ENCODE measurements at places on chromosomes 2 and 18.

- peak; percentile 35 for DNase-seq
These were observed 93.5 kb upstream of the TACR1 start for GRCh38 chr2:75292826-75293225.

DNA sequence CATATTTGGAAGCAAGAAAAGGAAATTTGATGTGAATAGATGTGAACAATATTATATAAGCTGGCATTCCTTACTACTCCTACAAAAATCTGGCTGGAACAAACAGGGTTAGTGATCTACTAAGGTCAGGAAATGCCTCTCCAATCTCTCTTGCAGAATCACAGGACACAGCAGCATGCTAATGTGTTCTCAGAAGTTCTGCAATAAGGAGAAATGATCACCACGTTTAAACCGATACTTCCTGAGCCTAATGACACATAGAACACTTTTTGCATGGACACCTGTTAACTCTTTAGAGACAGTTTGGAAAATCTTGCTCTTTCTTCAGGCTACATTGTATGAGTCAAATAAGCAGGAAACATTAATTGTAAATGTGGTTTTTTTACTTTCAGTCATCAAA, 89.6 kb upstream of the MAP3K20 start:
- DNase-seq: no peak

DNA sequence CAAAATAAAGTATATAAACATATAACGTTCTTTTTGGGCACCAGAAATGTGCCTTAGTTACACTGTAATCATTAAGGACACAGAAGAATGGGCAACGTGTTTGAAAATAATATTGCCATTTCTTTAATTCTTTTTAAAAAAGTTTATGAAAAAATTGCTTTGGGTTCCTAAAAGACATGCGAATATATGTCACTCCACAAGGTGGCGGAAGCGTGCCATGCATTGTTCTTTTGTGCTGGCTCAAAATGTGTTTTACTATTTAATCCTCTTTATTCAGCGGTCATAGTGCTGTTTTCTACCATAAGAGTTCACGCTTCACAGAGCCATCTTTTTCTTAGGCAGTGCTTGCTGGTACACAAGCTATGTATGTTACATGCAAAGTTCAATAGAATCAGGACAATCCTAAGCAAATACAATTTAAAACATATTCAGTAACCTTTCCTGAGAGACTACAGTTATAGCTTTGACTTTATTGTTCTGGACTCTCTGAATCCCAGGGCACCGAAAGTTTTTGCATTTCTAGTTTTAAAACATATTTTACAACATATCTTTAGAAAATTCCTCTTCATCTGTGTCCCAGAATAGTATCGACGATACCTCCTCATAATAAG, 147.8 kb upstream of the ERBB4 start:
- DNase-seq: peak; percentile 47

- no peak for DNase-seq
These were observed 51.0 kb downstream of the ACOXL start for GRCh38 chr2:110783196-110783873.

DNA sequence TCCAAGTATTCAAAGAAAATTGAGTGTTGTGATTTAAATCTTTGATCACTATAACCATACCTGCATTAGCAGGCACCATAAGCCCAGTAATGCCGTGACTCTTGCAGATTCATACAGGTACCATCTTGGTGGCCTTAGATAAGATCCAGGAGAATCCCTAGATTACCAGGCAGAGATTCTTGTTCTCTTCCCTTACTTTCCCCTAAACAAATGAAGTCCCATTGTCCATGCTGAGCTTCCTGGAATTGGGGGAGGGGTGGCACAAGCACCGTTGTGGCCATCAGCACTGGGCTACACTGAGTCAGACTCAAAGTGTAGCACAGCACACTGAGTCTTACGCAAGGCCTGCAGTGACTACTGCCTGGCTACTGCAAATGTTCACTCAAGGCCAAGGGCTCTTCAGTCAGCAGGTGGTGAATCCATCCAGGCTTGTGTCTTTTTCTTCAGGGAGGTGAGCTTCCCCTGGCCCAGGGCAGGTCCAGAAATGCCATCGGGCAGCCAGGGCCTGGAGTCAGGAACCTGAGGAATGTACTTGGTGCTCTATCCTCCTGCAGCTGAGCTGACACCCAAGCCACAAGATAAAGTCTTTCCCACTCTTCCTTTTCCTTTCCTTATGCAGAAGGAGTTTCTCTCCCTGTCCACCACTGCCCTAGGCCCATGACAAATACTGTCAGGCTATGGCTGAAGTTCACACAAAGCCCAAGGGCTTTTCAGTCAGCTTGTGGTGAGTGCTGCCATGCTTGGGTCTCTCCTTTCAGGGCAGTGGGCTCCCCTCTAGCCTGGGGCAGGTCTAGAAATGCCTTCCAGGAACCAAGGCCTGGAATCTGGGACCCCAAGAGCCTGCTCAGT, 52.6 kb downstream of the CD28 start:
- no peak for DNase-seq

GRCh38 chr2:121608967-121609366, 40.3 kb downstream of the CLASP1 start:
- no peak for DNase-seq

- DNase-seq: peak; percentile 55
These were observed 41.9 kb downstream of the PRKD3 start for GRCh38 chr2:37282746-37283145.

DNA sequence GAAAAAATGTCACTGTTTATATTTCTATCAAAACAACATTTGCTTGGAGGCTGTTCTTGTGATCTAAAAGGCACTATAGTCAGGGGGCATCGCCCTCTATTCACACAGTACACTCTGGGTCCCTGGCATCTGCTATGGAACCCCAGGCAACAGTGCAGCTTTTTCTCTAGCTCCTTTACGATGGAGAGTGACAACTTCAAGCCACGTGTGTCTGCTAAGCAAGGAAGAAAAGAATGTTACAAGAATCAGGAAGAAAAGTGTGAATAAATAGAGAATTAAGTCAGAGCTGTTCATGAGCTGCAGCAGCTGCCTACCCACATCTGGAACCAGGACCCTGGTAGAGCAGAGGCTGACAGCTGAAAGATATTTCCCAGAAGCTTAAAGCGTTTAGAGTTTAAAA, 11.2 kb downstream of the RND3 start:
- DNase-seq: no peak

DNA sequence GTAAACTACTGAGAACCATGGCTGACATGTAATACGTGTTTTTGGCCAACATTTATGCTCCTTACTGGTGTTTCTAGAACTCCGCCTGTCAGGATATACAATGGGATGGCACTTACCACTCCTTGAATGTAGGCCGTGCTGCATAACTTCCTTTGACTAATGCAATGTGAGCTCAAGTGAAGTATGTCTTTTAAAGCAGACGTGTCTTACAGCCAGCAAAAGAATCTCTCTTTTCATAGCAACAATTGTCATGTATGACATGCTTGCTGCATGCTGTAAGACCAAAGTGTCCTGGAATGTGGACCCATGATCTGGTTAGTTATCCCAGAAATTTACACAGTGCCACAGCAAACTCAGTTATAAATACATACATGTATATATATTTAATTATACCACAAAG, 1202.7 kb upstream of the PIK3C3 start:
- DNase-seq: no peak

- DNase-seq: no peak
These were observed 795.8 kb upstream of the GCFC2 start for GRCh38 chr2:76506538-76506937.

GRCh38 chr2:177818412-177818811, 254.2 kb downstream of the PDE11A start:
- DNase-seq: no peak

GRCh38 chr2:73284296-73285158, at the start of gene FBXO41:
FBXO41 (minus strand) TSS chr2:73284478; CDS start chr2:73269630, 14,848 bp downstream.
- DNase-seq: no peak

DNA sequence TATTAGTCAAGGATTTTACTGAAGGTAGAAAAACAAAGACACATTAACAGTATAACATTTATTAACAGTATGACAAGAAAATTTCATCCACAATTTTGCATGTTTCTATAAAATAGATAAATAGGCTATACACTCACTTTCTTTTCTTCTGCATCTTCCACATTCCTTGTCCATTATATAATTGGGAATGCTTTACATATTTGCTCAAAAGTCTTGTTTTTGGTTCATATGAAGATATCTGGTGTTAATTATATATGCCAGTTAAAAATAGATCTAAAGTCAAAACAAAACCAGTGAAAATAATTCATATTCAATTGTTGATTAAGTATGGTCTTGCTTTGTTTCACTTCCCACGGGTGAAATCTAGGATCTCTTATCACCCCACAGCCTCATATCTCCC, 53.4 kb downstream of the SERPINB7 start:
- DNase-seq: no peak

- no peak for DNase-seq
These were observed 123.0 kb upstream of the THUMPD2 start for GRCh38 chr2:39902103-39902502.

GRCh38 chr18:75337348-75337747, 90.2 kb downstream of the SMIM21 start:
- DNase-seq: no peak

DNA sequence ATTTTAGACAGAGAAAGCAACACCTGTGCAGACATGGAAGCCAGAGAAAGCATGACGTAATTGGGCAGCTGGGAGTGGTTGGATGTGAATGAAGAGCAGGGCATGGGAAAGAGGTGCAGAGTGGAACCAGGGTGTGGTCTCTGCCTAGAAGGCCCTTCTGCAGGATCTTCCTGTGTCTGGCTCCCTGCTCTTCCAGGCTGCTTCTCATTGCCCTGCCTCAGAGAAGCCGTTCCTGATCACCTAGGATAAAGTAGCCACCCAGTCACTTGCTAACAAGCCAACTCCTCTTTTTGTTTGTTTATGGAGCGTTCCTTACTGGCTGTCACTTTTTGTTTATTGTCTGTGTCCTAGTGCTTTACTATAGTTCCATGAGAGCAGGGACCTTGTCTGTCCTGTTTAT, 28.5 kb downstream of the GALNT1 start:
- no peak for DNase-seq

DNA sequence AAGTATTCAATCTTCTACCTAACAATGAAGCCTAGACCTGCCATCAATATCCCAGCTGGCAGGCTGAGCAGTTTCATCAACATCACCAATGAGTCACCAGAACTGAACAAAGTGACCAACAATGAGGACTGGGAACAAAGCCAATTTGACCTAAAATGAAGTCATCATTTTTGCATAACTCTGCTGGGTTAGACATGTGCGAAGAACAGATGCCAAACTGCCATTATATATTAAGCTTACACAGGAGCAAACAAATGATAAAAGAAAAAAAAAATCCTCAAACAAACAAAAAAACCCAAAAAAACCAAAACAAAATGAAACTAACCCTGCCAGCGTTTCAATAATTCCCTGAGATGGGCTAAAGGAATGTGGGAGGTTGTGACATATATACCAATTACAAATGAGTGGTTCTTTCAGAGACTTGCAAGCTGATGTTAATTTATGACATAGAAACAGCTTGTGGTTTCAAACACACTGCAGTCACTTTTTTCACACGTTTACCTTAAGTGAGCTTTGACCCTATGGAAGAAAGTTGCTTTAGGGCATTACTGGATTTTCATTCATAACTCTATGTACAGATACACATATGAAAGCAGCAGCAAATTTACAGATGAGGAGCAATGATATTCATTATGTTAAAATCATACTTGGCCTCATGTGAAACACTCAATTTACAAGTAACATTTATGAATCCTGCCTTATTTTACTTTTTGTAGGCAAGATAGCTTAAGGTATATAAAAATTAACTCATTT, 56.9 kb upstream of the CCDC141 start:
- DNase-seq: peak; percentile 87

DNA sequence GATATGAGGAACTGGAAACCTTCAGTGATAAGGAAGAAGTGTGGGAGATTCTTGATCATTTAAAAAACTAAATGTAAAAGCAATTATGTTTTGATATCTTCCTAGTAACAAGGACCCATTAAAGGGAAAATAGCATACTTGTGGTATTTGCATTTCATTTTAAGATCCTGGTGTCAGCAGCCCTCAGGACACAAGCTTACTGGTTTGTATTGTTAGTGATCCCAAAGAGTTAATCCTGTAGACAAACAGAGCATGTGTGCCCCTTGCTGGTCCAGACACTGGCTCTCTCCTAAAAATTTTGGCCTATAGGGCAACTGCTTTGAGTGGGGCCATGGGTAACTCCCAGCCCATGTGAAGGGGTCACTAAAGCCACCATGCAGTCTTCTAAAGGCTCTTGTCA, 101.1 kb upstream of the TFCP2L1 start:
- DNase-seq: no peak

- DNase-seq: no peak
These were observed 58.0 kb upstream of the BOD1L2 start for GRCh38 chr18:57088883-57089282.

GRCh38 chr18:28984731-28985130, 807.8 kb upstream of the CDH2 start:
- no peak for DNase-seq

- no peak for DNase-seq
These were observed 308.3 kb upstream of the EPAS1 start for GRCh38 chr2:45988879-45989278.

GRCh38 chr18:31648966-31649429, 35.4 kb downstream of the B4GALT6 start:
- no peak for DNase-seq

- DNase-seq: no peak
These were observed 16.1 kb upstream of the VPS54 start for GRCh38 chr2:64035072-64035942.

- no peak for DNase-seq
These were observed 1465.5 kb downstream of the SUCLG1 start for GRCh38 chr2:82993609-82994008.

- no peak for DNase-seq
These were observed 69.2 kb downstream of the EHBP1 start for GRCh38 chr2:62774555-62775366.

GRCh38 chr2:25338401-25338800, 3.3 kb downstream of the DNMT3A start:
- no peak for DNase-seq

- no peak for DNase-seq
These were observed 1.6 kb upstream of the PDCL3 start for GRCh38 chr2:100561191-100561590.

GRCh38 chr2:85753525-85754312, at the start of gene ATOH8:
ATOH8 (plus strand) TSS chr2:85753991; CDS start chr2:85754190, 199 bp downstream.
- no peak for DNase-seq

- DNase-seq: no peak
These were observed 39.4 kb upstream of the AGPS start for GRCh38 chr2:177353187-177353478.

DNA sequence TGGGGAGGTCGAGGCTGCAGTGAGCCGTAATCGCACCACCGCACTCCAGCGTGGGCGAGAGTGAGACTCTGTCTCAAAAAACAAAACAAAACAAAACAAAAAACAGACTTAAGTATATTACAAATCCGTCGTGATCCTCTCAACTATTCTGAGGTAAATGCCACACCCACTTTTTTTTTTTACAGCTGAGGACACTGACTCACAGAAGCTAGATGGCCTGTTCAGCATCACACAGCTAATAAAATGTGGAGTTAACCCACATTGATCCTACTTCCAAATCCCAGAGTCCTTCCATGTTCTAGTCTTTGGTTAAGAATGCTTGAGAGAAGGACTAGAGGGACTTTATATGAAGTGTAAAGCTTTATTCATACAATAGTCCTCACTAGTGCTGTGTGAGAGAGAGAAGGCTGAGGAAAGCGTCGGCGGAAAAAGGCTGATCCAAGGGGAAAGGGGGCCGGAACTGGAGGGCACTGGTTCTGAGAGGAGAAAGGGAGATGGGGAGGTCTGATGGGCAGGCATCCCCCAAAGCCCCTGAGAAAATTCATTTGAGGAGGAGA, 627 bp downstream of the RNF25 start:
- DNase-seq: no peak

- no peak for DNase-seq
These were observed 12.0 kb upstream of the GALM start for GRCh38 chr2:38653715-38654527.

GRCh38 chr2:208006833-208007232, 18.5 kb downstream of the PLEKHM3 start:
- DNase-seq: no peak

GRCh38 chr2:172098650-172099471, 3.8 kb downstream of the DLX2 start:
- DNase-seq: no peak
